Thyroid gland (tissue), 4 donors: ENCODE measurements at places on chromosomes 5 and 9.

GRCh38 chr5:85998656-85999055 is 619.1 kb upstream of the COX7C start:
- H3K4me3 ChIP-seq = no peak overlapping the region
- H3K36me3 ChIP-seq = no peaks in the 10 kb centered on the region
- H3K27me3 ChIP-seq = no peaks in the 10 kb centered on the region
- no peak for DNase-seq
- H3K4me1 ChIP-seq = no peaks in the 10 kb centered on the region
- H3K27ac ChIP-seq = no peak overlapping the region

DNA sequence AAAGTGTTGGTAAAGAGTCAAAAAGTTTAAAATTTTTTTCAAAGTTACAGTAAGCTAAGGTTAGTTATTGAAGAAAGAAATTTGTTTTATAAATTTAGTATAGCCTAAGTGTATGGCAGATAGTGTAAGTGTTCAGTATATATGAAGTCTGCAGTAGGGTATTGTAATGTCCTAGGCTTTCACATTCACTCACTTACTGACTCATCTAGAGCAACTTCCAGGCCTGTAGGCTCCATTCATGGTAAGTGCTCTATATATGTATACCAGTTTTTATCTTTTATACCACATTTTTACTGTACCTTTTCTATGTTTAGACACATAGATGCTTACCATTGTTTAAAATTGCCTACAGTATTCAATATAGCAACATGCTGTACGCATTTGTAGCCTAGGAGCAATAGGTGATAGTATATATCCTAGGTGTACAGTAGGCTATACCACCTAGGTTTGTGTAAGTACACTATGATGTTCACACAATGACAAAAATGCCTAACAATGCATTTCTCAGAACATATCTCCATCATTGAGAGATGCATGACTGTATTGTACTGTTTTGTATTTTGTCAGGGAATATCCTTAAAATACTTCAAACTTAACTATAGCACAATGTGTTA is 38.5 kb downstream of the CYSTM1 start:
- peaks cover 4% of the 10 kb centered on the region for H3K4me1 ChIP-seq
- no peaks in the 10 kb centered on the region for H3K36me3 ChIP-seq
- DNase-seq = no peak
- no peaks in the 10 kb centered on the region for H3K27me3 ChIP-seq

DNA sequence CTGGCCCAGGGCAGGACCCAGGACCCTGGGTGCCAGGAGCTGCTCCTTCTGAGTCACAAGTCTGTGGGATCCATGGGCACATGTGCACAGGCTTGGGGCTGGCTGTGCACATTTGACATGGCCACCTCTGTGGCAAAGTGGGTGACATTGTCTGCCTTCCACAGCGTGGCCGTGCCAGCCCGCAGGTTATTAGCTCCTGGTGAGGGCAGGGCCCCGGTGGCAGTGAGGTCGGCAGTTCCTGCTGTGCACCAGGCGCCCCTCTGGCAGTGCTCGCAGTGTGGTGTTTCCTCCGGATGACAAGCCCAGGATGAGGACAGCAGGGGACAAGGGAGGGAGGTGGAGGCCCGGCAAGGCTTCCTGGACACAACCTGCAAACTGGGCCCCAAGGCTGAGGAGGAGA is 60.5 kb downstream of the OLFM1 start:
- no peak overlapping the region for H3K27ac ChIP-seq
- H3K36me3 ChIP-seq = no peaks in the 10 kb centered on the region

DNA sequence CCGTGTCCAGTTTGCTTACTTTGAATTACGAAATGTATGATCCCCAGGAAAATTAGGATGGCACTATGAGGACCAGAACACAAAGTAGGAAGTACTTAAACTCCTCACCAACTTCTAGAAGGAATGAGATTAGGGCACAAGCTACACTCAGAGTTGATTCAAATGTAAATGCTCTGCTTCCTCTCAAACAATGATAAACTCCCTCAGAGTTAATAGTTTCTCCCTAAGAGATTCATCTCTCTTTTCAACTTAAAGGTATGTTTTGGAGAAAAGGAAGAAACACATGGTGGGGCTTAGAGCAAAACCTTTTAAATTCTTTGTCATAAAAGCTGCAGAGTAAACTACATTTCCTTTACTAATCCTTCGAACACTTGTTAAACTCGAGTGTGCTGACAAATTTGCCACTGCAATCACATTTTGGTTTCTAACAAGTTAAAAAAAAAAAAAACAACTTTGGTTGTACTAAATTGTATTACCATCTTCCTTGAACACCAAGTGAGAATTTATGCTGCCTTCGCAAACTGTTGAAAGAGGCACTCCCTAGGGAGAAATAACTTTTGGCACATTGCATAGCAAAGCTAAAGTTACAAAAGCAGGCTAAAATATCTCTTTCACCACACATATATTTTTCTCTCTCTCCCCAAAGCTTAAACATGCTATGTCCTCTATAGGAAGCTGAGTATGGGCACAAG is 66.6 kb downstream of the DENND1A start:
- no peaks in the 10 kb centered on the region for H3K36me3 ChIP-seq
- H3K27me3 ChIP-seq = no peaks in the 10 kb centered on the region

GRCh38 chr5:175718401-175719108 is 60.7 kb downstream of the HRH2 start:
- no peak overlapping the region for H3K4me3 ChIP-seq
- H3K27me3 ChIP-seq = no peaks in the 10 kb centered on the region
- H3K36me3 ChIP-seq = no peaks in the 10 kb centered on the region
- DNase-seq = peak; percentile 56
- H3K4me1 ChIP-seq = no peaks in the 10 kb centered on the region

DNA sequence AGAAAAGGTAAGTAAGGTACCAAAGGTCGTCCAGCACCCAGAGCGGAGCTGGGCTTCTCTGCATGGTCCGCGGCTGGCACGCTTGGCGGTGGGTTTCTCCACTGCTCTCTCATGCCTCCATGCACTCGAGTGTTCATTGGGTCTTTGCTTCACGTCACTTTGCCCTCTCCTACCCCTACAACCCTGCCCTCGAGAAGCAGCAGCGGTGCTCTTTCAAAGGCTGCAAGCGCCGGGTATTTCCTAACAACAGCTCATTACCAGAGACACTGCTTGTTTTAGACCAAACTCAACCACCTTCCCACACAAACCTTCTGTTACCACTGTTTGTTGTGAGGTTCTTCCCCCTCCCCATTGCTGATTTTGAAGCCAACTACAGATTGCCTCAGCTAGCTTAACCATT is 21.5 kb upstream of the ZBTB34 start:
- no peak overlapping the region for H3K4me3 ChIP-seq
- H3K27ac ChIP-seq = no peak overlapping the region
- no peaks in the 10 kb centered on the region for H3K27me3 ChIP-seq

- no peaks in the 10 kb centered on the region for H3K4me1 ChIP-seq
- H3K4me3 ChIP-seq = no peak overlapping the region
Measured at GRCh38 chr9:5478206-5478605, 27.9 kb downstream of the CD274 start.

GRCh38 chr9:14111696-14112095 is 202.2 kb downstream of the NFIB start:
- no peak overlapping the region for H3K4me3 ChIP-seq
- H3K4me1 ChIP-seq = no peaks in the 10 kb centered on the region
- no peak for DNase-seq
- peaks cover 9% of the 10 kb centered on the region for H3K36me3 ChIP-seq

GRCh38 chr5:150197476-150197875 is 7.6 kb downstream of the SLC6A7 start:
- no peak overlapping the region for H3K4me3 ChIP-seq
- no peaks in the 10 kb centered on the region for H3K27me3 ChIP-seq
- no peak for DNase-seq
- H3K27ac ChIP-seq = no peak overlapping the region

GRCh38 chr9:97768746-97769145 is 71.6 kb upstream of the XPA start:
- H3K36me3 ChIP-seq = no peaks in the 10 kb centered on the region
- H3K4me3 ChIP-seq = no peak overlapping the region
- peaks cover 53% of the 10 kb centered on the region for H3K4me1 ChIP-seq
- H3K27ac ChIP-seq = peak overlapping the region; percentile 84
- H3K27me3 ChIP-seq = no peaks in the 10 kb centered on the region

GRCh38 chr5:125559296-125559695 is 812.9 kb upstream of the ZNF608 start:
- no peaks in the 10 kb centered on the region for H3K4me1 ChIP-seq
- DNase-seq = no peak
- H3K36me3 ChIP-seq = no peaks in the 10 kb centered on the region

- no peak for DNase-seq
- no peak overlapping the region for H3K4me3 ChIP-seq
- no peak overlapping the region for H3K27ac ChIP-seq
- no peaks in the 10 kb centered on the region for H3K27me3 ChIP-seq
Measured at GRCh38 chr5:40492056-40492455, 187.7 kb upstream of the PTGER4 start.

DNA sequence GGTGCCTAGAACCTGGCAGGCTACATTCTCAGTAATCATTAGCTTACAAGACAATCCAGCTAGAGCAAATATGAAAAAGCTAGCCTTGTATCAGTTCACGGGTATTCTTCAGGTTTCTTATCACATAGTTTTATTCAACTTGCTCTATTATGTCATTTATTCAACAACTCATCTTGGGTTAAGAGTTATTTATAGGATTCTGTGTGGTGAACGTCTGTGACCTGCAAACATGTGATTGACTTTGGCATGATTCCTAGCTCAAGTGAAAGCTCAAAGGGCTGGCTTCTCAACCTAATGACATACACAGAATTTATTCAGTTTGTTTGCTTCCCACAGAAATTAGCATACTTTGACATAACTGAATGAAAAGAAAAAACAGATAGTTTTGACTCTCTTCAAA is 173.1 kb downstream of the PLPPR1 start:
- no peaks in the 10 kb centered on the region for H3K27me3 ChIP-seq
- no peaks in the 10 kb centered on the region for H3K36me3 ChIP-seq
- no peak for DNase-seq
- H3K4me1 ChIP-seq = no peaks in the 10 kb centered on the region

- H3K4me1 ChIP-seq = no peaks in the 10 kb centered on the region
- no peak overlapping the region for H3K27ac ChIP-seq
- H3K27me3 ChIP-seq = no peaks in the 10 kb centered on the region
- H3K36me3 ChIP-seq = no peaks in the 10 kb centered on the region
Measured at GRCh38 chr9:7739595-7739994, 60.0 kb downstream of the DMAC1 start.

- H3K27me3 ChIP-seq = no peaks in the 10 kb centered on the region
- H3K4me3 ChIP-seq = no peak overlapping the region
- no peak overlapping the region for H3K27ac ChIP-seq
- peaks cover 67% of the 10 kb centered on the region for H3K4me1 ChIP-seq
Measured at GRCh38 chr9:130207241-130207992, 35.2 kb downstream of the NCS1 start.

DNA sequence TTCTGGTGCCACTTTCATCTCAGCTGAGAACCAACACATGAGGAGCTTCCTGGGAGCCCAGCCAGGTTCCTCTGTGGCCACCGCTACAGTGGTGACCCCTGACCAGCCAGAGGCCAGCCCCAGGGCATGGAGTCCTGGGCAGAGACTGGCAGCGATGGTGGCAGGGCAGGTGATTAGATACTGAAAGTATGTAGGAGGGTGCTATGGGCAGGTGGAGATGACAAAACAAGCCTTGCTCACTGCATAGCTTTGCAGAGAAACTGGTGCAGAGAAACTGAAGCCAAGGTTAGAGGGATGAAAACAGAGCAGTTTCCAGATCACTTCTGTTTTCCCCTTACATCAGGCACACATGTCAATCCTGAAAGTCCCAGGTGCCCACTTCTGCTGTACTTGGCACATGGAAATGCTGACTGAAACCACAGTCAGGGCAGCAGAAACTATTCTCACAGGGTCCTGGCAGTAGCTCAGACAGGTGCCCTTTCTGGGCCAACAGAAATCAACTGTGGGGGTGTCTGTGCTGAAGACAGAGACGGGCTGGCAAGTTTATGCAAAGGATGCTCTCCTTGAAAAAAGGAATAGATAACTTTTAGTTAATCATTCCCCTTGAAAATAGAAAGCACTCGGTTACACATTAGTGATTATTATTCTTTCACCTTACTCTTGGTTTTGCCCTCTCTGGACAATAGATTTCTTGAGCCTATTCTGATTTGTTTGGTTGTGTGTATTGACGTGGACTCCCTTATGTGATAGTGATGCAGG is 90.3 kb downstream of the ANKRD55 start:
- H3K4me1 ChIP-seq = peaks cover 16% of the 10 kb centered on the region
- H3K4me3 ChIP-seq = no peak overlapping the region
- H3K27ac ChIP-seq = peak overlapping the region; percentile 78
- no peaks in the 10 kb centered on the region for H3K27me3 ChIP-seq
- DNase-seq = peak; percentile 65

DNA sequence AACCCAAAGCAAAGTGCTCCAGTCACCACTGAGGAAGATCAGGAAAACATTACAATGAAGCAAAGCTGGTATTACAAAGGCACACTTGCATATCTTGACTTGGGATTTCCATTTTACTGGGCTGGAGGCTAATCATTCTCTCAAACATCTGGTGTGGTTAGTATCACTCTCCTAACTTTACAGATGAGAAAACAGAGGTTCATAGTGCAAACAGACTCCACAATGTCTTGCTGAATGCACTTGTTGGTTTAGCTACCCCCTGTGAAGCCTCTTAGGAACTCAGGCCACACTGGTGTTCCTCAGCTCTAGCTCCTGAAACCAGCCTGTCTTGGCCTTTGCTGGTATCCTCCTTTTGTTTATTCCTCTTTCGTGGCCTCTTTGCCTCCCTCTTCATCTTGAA is 29.5 kb upstream of the SMAD5 start:
- H3K36me3 ChIP-seq = no peaks in the 10 kb centered on the region
- DNase-seq = peak; percentile 17
- no peak overlapping the region for H3K4me3 ChIP-seq

GRCh38 chr9:134063571-134064450 is 4.0 kb downstream of the BRD3 start:
- H3K4me3 ChIP-seq = no peak overlapping the region
- no peaks in the 10 kb centered on the region for H3K27me3 ChIP-seq
- no peak for DNase-seq
- H3K36me3 ChIP-seq = no peaks in the 10 kb centered on the region

DNA sequence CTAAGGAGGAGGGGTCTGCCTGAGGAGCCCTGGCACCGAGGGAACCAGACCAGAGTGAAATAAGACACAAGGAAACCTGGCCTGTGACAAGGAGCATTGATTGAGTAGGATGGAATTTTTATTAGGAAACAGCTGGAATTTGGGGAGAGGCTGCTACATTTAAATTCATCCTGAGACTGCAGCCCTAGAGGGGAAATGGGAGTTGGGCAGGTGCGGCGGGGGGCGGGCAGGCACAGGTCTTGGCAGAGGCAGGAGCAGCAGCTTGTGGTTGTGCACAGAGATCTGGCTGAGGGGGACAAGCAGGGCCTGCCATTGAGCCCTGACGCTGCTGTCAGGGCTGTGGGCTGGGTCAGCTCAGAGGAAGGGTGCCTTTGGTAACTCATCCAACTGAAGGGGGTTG is 71.6 kb downstream of the PCDH1 start:
- no peak for DNase-seq
- H3K27me3 ChIP-seq = no peaks in the 10 kb centered on the region

DNA sequence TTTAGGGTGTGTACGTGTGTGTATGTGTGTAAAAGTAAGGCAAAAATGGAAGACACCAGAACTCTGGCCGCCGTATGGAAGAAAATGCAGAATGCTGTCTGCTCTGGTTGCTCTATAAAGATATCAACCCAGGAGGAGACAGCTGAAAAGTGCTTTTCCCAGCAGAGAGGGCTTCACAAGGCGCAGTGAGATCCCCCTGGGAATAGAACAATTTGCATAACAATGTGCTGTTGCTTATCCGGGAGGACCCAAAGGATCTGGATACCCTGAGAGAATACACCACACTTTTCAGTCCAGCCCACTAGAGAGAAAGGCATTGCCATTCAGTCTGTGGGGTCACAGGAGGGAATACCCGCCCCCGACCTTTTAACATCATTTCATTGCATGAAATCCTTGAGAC is 230.6 kb downstream of the EBF1 start:
- H3K4me1 ChIP-seq = peaks cover 34% of the 10 kb centered on the region
- DNase-seq = no peak
- H3K27me3 ChIP-seq = no peaks in the 10 kb centered on the region
- no peak overlapping the region for H3K4me3 ChIP-seq
- H3K27ac ChIP-seq = peak overlapping the region; percentile 14
